ENCODE measurements at places on chromosomes 7 and 10.
A peak's percentile ranks its signal among the peaks of the same experiment; 100 is the strongest.

DNA sequence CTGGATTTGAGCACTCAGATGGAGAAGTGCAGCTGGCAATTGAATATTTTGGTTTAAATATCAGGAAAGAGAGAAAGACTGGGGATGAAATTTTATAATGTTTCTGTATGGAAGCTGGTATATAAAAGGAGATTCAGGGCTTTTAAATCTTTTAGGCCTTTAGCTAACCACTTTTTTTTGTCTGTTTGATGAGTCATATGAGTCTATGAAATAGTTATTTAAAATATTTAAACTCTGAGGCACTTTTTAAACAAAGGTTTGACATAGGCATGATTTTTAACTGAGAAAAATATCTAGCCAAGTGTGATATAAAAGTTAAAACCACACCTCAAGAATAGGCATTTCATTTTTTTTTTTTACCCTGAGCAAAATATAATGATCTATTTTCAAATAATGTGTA is 944.3 kb downstream of the GATA3 start:
- DNase-seq, result no peak

DNA sequence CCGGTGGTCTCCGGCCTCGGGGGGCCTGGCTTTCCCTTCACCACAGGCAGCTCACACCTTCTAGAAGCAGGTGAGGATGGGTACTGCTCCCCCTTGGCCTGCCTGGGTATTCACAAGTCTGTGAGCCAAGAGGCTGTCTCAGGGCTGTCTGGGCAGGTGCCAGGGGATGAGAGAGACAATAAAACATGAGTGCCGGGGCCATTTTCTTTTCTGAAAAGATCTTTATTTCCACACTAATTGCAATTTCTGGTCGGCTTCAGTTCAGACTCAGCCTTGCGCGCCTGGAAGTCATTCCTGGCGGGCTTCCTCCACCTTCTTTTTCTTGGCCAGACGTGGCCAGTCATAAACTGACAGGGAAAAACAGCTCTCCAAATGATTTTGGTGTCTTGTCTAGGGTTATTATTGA is 171.2 kb downstream of the ARHGAP12 start:
- no peak for DNase-seq

GRCh38 chr7:17679458-17679857 is 260.8 kb downstream of the SNX13 start:
- DNase-seq, result no peak

DNA sequence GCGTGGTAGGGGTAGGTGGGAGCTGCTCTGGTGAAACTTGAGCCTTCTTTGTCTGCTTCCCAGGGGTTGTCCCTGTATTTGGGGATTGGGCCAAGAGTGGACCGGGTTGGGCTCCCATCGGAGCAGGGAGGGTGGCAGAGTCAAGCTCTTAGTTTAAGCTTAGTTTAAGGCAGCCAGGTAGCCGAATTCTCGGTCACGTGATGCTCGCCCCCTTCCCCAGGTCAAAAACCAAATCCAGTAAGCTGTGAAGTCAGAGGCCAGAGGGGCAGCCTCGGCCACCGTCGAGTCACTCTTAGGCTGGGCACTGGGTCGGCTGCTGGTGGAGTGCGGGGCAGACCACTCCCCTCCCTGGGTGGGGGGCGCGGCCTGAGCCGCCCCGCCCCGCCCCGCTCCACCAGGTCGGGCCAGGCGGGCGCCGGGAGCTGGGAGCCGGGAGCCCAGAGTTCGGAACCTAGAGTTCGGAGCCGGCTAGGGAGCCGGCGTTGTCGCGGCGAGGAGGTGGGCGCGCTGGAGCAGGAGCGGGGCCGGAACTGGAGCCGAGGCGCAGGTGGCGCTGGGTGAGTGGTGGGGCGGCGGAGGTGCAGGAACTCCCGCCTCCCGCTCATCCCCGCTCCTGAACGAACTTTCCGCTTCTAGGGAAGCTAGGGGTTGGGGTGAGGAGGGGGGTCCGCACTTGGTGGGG is 2.8 kb upstream of the LZTS2 start:
- DNase-seq, result peak; percentile 42

DNA sequence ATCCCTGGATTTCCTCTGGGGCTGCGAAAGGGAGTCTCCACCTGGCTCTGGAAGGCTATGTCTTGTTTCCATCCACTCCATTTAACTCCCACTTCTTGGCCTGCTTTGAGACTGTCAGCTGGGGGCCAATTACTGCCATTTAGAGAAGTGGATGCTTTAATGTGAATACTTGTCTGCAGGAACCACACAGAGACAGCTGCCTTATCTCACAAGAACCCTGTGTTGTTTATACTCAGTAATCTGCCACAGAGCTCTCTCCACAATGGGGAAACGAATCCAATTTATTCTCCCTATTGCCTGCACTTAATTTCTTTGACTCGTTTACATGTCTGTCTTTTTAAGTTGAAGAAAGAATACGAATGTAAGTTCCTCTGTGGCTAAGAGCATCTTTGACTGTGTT is 787.0 kb upstream of the C7orf33 start:
- DNase-seq, result no peak

GRCh38 chr7:94612661-94613060 is 43.3 kb downstream of the SGCE start:
- DNase-seq, result no peak

- peak; percentile 92 for DNase-seq
Measured at GRCh38 chr10:80158598-80159127, 26.1 kb downstream of the PLAC9 start.

GRCh38 chr10:114042895-114043531 is 653 bp upstream of the ADRB1 start:
- DNase-seq, result peak; percentile 42

DNA sequence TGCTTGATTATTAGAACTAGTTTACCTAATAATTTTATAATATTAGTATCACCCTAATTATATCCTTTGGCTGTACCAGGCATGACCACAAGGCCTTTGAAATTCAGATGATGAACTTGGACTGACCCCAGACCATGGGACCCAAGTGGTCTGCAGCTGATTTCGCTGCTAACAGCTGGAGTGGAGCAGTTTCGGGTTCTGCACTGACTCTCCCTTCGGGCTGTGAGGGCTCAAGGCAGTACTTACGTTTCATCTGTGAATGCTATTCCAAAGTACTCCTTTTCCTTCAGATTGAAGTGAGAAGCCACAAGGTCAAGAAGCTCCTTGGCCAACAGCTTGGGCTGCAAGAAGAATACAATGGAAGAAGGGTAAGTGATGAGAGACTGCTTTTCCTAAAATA is 223.8 kb downstream of the PRPF18 start:
- no peak for DNase-seq

- DNase-seq, result peak; percentile 29
Measured at GRCh38 chr10:76456197-76456596, 1024.8 kb downstream of the LRMDA start.

DNA sequence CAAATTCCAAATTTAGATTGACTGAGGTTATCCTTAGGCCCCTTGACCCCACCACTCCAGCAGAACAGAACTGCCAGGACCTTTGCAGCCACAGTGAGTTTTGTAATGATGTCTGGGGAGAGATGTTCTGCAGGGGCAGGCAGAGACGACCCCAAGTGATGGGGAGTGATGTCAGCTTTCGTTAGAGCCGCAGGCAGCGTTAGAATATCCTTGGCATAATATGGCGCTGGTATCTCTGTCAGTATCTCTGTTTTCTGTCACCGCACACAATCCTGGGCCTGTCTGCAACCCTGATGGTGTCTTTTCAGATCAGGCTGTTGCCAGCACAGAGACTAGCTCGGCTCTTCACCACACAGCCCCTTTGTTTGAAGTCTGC is 1083.6 kb downstream of the KCNMA1 start:
- DNase-seq, result no peak

- no peak for DNase-seq
Measured at GRCh38 chr10:100984672-100985177, 2.6 kb downstream of the MRPL43 start.

GRCh38 chr7:70607759-70608158 is 524.2 kb upstream of the GALNT17 start:
- DNase-seq, result no peak

- DNase-seq, result no peak
Measured at GRCh38 chr7:115058726-115059125, 136.8 kb downstream of the MDFIC start.

DNA sequence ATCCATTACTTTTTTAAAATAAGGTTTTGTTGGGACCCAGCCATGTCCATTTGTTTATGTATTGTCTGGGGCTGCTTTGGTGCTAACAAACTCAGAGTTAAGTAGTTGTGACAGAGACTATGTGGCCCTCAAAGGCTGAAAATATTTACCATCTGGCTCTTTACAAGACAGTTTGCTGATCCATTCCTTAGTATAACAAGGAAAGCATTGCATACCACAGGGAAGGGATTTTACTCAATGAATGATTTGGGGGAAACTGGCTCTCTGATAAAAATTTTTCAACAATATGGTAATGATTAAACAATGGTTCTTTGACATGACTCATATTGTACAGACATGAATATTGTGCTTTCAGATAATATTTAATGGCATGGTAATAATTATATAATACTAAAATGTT is 738.1 kb downstream of the KCNMA1 start:
- DNase-seq, result no peak

- DNase-seq, result peak; percentile 6
Measured at GRCh38 chr7:18117482-18117881, 89.8 kb upstream of the PRPS1L1 start.

GRCh38 chr7:141704112-141704511 is 2.1 kb upstream of the DENND11 start:
- DNase-seq, result no peak

GRCh38 chr10:122484276-122485060 is 23.1 kb downstream of the HTRA1 start:
- DNase-seq, result no peak

DNA sequence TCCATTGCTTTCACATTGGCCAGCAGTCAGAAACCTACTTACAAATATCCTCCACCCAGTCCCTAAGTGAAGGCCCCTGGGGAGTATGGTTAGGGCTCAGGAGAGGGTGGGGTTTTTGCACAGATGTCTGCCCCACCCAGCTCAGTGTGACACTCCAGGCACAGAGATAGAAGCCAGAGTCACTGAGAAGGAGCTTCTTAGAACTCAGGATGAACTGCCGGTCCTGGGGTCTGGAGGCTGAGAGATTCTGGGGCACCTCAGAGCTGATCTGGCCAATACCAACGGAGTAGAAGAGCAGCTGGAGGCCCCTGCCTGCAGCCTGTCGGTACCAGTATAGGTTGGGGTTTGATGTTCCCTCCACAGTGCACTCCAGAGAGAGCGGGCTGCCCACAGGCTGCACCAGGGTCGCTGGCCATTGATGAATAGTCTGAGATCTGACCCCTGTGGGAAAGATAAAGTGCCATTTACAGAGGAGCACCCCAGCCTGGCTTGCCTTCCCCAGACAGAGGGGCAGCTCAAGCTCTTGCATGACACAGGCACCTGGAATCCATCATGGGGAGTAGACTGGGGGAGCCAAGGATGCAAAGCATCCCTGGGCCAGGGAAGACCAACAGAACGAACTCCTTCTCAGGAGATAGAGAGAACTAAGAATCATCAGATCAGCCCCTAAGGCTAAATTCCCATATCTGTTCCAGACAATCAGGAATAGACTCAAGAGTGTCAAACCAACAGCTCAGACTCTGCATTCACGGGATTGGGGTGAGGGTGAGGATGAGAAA is 41.9 kb downstream of the PRSS2 start:
- no peak for DNase-seq

- DNase-seq, result peak; percentile 24
Measured at GRCh38 chr7:20359341-20359963, 28.8 kb downstream of the ITGB8 start.

DNA sequence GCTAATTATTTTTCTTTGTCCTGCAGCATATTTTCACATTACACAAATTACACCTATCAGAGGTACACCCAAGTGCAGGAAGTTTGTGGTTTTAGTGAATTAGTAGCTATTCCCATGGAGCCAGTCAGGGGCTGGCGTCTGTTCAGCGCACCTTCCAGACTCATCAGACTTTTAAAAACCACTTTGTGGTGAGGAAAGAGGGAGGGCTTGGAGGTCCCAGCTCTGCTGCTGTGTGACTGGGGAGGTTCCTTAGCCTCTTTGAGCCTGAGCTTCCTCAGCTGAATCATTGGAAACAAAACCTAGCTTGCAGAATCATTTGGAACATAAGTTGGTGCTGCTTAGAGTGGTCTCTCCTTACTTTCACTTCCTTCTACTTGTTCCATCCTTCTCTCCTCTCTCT is 175.4 kb downstream of the SORCS3 start:
- DNase-seq, result no peak

GRCh38 chr7:157564517-157565177 is 227.8 kb downstream of the DNAJB6 start:
- DNase-seq, result no peak

- DNase-seq, result peak; percentile 5
Measured at GRCh38 chr10:65501259-65501658, 1424.6 kb upstream of the LRRTM3 start.

DNA sequence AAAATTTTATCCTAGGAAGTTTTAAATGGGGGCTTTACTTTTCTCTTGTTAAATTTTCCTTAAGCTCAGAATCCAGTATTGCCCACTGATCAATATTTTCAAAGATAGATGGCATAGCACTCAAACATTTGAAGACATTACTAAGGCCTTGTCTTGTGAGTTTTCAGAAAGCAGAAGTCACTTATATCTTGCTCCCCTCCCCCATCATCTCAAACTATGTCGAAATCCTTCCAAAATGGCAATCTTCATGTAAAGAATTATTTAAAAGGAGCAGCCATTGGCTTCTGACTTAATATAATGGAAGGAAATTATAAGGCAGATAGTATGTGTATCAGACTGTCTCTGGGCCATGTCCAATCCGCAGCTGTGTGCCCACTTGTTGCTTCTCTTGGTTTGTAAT is 553.5 kb upstream of the C7orf33 start:
- DNase-seq, result no peak
